ENCODE measurements at places on chromosomes 6 and 20.

DNA sequence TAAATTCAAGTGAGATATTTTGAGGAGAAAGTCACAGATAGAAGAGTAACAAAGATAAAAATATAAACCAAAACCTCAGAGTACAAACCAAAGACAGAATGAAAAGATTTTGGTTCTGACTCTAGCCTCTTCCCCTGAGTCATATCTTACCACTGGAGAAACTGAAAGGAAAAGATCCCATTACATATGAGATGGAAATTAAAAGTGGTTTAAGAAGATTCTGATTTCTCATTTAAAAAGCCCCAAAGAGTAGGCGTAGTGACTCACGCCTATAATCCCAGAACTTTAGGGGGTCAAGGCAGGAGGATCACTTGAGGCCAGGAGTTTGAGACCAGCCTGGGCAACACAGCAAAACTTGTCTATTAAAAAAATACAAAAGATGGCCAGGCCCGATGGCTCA is 30.6 kb downstream of the SPINT4 start:
- DNase-seq, result peak; percentile 23

GRCh38 chr6:53399027-53399344 is 50.2 kb upstream of the ELOVL5 start:
- DNase-seq, result no peak

DNA sequence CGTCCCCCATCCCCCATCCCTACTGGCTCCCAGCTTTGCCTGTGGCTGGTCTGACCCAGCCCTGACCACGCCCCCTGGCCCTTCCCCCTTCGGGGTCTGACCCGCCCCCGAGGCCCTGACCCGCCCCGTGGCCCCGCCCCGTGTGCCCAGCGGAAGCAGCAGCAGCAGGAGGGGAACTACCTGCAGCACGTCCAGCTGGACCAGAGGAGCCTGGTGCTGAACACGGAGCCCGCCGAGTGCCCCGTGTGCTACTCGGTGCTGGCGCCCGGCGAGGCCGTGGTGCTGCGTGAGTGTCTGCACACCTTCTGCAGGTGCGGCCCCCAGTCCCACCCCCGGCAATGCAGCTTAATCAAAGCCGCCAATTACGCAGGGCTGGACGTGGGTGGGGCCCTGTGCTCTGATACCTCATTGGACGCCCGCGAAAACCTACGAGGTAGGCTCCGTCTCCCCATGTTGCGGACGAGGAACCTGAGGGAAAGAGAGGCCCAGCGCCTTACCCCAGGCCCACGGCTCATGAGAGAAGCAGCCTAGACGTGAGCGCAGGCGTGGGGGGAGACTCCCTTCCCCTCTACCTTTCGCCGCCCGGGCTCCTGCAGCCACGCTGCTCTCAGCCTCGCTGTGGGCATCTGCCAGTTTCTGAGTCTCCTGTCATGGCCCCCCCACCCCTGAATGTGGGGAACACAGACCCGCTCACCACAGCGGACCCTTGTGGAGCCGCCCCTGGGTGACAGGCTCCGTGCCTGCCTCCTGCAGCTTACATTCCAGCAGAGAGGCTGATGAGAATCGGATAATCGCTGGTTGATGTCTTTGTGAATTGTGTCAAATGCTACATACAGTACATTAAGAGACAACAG is 12.8 kb downstream of the RBCK1 start:
- peak; percentile 30 for DNase-seq

DNA sequence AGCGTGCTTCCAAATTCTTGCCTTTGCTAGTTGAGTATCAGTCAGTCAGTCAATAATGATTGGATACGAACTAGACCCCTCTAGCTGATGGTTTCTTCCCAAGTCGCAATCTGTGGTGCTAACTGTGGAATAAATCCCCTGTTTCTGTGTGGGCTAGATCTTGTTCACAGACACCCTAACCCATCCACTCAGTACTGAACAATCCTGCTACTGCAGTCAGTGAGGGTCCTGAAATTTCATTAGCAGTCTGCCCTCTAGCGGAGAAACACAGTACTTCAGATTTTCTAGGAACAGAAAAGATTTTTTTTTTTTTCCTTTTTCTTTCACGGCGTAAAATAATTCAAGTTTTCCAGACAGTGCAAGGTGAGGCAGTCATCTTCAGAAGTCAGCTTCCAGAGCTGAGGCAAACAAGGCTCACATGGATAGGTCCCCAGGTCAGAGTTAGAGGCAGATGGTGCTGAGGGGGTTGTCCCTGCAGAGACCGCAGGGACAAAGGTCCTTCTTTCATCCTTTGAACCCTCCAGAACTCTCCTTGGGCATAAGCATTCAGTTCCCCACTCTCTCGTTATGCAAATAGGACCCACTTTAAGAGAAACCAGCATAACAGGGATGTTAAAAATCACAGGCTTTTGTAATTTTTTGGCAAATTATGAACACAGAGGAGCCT is 119.6 kb downstream of the SCML4 start:
- DNase-seq, result peak; percentile 61

DNA sequence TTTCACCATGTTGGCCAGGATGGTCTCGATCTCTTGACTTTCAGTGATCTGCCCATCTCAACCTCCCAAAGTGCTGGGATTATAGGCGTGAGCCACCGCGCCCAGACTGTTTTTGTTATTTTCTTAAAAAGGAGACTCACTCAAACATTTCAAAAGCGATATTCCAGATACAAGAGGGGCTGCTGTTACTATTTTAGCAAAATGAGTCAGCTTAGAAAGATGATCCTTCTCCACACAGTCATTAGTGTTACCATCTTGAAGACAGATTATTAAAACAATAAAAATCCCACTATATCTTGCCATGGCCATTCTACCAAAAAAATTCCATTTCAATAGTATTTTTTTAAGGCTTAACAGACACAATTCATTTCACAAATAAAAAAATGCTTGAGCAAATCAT is 102.8 kb downstream of the PREP start:
- no peak for DNase-seq

- DNase-seq, result no peak
These were observed 1265.4 kb upstream of the MAP3K7 start for GRCh38 chr6:91852252-91852651.

DNA sequence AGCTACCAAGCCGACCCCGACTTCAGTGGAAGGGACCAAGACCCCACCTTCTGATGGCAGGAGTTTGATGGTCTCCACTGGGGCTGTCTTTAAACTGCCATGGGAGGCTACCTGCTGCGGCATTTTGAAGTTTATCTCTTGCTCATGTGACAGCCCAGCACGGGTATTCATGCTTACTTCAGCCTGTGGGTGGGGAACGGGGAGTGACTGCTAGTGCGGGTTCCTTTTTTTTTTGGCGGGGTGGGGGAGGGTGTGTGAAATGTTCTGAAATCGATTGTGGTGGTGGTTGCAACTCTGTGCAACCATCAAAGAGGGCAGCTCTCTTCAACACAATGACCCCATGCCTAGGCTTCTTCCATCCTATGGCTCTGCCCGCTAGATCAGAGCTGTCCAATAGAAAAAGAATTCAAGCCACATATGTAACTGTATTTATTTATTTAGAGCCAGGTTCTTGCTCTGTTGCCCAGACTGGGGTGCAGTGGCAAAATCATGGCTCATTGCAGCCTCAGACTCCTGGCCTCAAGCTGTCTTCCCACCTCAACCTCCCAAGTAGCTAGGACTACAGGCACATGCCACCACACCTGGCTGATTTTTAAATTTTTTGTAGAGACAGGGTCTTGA is 53.7 kb downstream of the PPP1R16B start:
- DNase-seq, result no peak

- no peak for DNase-seq
These were observed 610.1 kb upstream of the ARID1B start for GRCh38 chr6:156167016-156167624.

GRCh38 chr6:108497883-108498282 is 62.8 kb upstream of the FOXO3 start:
- peak; percentile 57 for DNase-seq

DNA sequence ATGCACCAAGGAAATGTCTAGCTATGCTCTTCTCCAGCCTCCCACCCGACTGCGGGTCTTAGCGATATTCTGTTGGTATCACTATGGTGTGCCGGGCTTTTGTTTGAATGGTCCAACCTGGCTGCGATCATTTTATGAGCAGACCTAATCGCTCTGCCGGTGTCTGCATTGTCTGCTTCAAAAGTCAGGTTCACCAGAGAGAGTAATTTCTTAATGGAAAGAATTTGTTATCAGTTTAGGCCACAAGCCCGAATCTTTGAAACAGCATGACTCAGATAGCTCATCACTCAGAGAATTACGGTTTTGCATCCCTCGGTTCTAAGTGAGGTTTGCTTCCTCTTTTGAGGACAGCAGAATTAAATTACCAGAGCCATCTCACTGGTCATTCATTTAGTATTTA is 521.0 kb upstream of the ARID1B start:
- DNase-seq, result no peak

GRCh38 chr6:164322533-164322932 is 908.0 kb downstream of the QKI start:
- peak; percentile 24 for DNase-seq

DNA sequence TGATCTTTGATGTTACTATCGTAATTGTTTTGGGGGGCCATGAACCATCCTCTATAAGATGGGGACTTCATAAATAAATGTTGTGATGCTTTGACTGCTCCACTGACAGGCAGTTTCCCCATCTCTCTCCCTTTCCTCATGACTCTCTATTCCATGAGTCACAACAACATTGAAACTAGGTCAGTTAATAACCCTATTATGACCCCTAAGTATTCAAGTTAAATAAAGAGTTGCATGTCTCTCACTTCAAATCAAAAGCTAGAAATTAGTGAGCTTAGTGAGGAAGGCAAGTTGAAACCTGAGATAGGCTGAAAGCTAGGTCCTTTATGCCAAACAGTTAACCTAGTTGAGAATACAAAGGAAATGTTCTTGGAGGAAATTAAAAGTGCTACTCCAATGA is 491.0 kb downstream of the HAO1 start:
- peak; percentile 10 for DNase-seq

GRCh38 chr6:15268137-15268908 is 22.5 kb downstream of the JARID2 start:
- DNase-seq, result no peak

- DNase-seq, result no peak
These were observed 1.8 kb upstream of the CARMIL1 start for GRCh38 chr6:25277386-25277785.

GRCh38 chr20:20411402-20411801 is 43.5 kb downstream of the INSM1 start:
- no peak for DNase-seq

GRCh38 chr6:113112086-113112485 is 745.1 kb upstream of the MARCKS start:
- no peak for DNase-seq

DNA sequence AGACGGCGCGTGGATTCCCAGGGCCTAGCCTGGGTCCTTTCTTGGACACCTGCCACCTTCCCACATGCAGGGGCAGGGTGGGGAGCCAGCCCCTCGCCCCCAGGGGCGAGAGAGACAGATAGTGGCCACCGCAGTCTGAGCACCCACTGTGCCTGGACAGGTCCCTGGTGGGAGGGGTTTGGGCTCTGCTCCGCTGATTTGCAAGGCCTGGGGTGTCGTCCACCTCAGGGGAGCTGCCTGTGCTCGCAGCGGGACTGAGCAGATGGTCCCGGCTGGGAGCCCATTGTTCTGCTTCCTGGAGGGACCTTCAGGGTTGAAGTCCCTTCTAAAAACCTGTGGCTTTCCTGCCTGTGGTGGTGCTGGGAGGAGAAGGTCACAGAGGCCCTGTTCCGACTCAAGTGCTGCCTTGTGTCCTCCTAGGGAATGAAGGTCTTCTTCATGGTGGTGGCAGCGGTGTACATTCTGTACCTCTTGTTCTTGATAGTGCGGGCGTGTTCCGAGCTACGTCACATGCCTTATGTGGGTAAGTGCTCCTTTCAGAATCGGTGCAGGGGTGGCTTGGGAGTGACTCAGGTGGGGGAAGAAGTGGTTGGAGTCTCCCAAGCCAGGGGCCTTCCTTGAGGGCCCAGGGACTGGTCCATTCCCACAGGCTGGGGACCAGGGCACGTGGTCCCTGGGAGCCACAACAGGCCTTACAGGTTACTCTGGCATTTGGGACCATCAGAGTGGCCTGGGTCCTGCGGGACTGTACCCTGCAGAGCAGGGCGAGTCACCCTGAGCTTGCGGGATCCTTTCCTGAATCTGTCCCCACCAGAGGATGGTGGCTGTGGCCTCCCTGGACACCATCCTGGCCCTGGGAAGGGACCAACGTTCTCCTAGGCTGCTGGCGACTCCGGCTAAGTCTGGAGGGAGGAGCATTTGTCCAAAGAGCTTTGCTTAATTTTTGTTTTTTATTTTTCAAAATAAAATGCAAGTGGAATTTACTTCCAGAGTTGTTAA is 19.6 kb downstream of the DYNLT1 start:
- DNase-seq, result no peak

DNA sequence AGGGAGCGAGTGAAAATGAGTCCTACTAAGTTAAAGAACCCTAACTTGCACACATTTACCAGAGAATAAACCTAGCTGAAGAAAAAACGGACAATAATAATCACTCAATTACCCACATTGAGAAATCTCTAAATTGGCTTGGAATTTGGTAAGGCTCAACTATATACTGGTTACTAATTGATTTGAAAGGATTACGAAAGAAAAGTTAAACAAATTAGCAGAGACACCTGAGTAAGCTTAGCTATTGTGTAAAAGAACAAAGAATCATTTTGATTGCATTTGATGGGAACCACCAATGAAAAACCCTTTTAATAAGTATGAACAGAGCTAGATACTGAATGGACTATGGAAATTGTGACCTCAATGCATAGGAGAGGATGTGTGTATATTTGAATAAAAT is 118.6 kb upstream of the ADGRF1 start:
- no peak for DNase-seq

- peak; percentile 40 for DNase-seq
These were observed 627.5 kb downstream of the COL12A1 start for GRCh38 chr6:74578339-74578738.

- DNase-seq, result no peak
These were observed 515.6 kb downstream of the EYS start for GRCh38 chr6:65191471-65191870.

DNA sequence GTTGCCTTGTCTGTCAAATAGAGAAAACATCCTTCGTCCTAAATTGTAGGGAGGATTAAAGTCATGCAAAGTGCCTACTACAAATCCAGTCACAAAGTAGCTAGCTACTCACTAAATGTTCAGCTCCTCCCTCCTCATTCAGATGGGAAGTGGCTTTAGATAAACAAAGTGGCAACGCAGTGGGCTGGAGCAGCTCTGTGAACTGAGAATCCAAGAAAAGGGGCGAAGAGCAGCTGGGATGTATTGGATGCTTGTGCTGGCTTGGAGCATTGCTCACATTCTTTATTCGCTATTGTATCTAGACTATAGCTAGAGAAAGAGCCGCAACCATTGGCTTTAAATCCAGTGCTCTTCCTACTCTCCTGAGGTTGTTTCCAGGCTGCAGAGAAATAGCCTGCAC is 10.3 kb downstream of the MOG start:
- no peak for DNase-seq

- peak; percentile 66 for DNase-seq
These were observed 71.6 kb upstream of the DST start for GRCh38 chr6:56714273-56714672.

- DNase-seq, result peak; percentile 50
These were observed 102.6 kb downstream of the PERP start for GRCh38 chr6:138004430-138005287.

Measured in ELR (cell line).